Cardiac septum (tissue), 1 donor: ENCODE measurements at places on chromosomes 1 and 21. TPM values are rescaled to one million over a fixed set of nuclear protein-coding genes. Genes with fewer than 3 reads are reported as not detected.

Gene FBLIM1
- 40.6 TPM for total RNA-seq

Gene IFNLR1
- 2.3 TPM for total RNA-seq

Gene NUDT4B
- not detected for total RNA-seq

Gene VANGL2
- total RNA-seq, result 1.4 TPM

Gene FMO1
- 1.3 TPM for total RNA-seq

Gene LCE3E
- not detected for total RNA-seq

Gene USH2A
- 3.6 TPM for total RNA-seq

Gene OR2G6
- total RNA-seq, result not detected

Gene PARP1
- total RNA-seq, result 87.1 TPM

Gene LCE2C
- total RNA-seq, result not detected

Gene RAB42
- 1.1 TPM for total RNA-seq

Gene GMEB1
- total RNA-seq, result 8.2 TPM

Gene C21orf91
- total RNA-seq, result 21.3 TPM

Gene HAO2
- total RNA-seq, result not detected

Gene VHLL
- total RNA-seq, result not detected

Gene TAS1R1
- total RNA-seq, result not detected

Gene ADAM30
- total RNA-seq, result 0.11 TPM

Gene LENEP
- total RNA-seq, result not detected

Gene G0S2
- total RNA-seq, result 246 TPM

Gene GPR25
- total RNA-seq, result not detected

Gene IFI44L
- total RNA-seq, result 8.5 TPM

Gene RSPH1
- total RNA-seq, result not detected

Gene LIN28A
- total RNA-seq, result not detected

Gene GJB3
- total RNA-seq, result not detected

Gene RGS8
- total RNA-seq, result not detected

Gene PGLYRP4
- total RNA-seq, result not detected

Gene MFAP2
- 4.8 TPM for total RNA-seq

Gene CD34
- total RNA-seq, result 49.9 TPM

Gene TMPRSS15
- total RNA-seq, result not detected

Gene UBXN11
- 8.3 TPM for total RNA-seq

Gene TARDBP
- 102 TPM for total RNA-seq

Gene GBP2
- 9.5 TPM for total RNA-seq

Gene RNU1-2
- total RNA-seq, result 6,195 TPM

Gene IARS2
- 76.4 TPM for total RNA-seq

Gene ARPC5
- total RNA-seq, result 49.8 TPM

Gene LRRC38
- 0.73 TPM for total RNA-seq

Gene CLDN17
- not detected for total RNA-seq

Gene MACF1
- 331 TPM for total RNA-seq

Gene DNALI1
- total RNA-seq, result 3.0 TPM

Gene RCAN1
- 158 TPM for total RNA-seq

Gene CCDC185
- not detected for total RNA-seq

Gene EPHA2
- total RNA-seq, result 26.1 TPM

Gene NEGR1
- 5.2 TPM for total RNA-seq

Gene LHX4
- total RNA-seq, result 0.03 TPM

Gene CLEC20A
- not detected for total RNA-seq

Gene CHI3L1
- total RNA-seq, result 7.4 TPM

Gene NR1I3
- total RNA-seq, result not detected

Gene PRAMEF12
- not detected for total RNA-seq

Gene GJA5
- total RNA-seq, result 9.9 TPM
